ENCODE measurements at places on chromosomes 13 and 19.

- DNase-seq = peak; percentile 56
Observed at GRCh38 chr19:14473073-14473977, 1.8 kb downstream of the PTGER1 start.

GRCh38 chr19:3580156-3580934 lies 4.9 kb upstream of the GIPC3 start:
- peak; percentile 28 for DNase-seq

DNA sequence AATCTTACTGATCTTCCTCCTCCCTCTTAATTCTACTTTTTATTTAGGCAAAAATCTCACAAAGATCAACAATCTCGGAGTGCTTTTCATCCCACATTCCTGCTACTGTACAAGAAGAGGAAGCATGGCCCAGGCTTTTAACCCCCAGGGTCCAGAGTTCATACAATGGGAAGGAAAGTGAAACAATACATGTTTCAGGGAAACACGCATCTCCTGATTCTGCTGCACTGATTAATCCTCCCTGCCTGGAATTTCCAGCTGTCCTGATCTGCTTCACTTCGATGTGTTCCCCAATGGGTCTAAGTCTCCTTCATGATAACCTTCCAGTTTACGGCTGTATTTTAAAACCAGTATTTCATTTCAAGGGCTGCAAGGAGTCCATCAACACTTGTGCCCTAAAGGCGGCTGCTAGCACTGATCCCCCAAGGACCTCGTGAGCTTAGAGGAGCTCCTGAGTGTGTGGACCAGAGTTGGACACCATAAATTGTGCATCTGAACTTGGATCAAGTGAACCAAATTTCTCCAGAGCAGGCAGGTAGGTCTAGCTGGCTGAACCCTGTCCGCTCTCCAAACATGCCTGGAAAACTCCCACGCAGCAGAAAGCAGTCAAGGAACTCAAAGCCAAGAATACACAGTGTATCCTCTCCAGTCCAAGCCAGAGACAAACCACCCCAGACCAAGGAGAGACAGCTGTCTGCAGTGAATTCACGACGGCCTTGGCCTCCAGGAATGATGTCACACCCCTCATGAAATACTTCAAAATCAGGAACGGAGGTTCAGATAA lies 44.3 kb downstream of the COL4A1 start:
- no peak for DNase-seq

DNA sequence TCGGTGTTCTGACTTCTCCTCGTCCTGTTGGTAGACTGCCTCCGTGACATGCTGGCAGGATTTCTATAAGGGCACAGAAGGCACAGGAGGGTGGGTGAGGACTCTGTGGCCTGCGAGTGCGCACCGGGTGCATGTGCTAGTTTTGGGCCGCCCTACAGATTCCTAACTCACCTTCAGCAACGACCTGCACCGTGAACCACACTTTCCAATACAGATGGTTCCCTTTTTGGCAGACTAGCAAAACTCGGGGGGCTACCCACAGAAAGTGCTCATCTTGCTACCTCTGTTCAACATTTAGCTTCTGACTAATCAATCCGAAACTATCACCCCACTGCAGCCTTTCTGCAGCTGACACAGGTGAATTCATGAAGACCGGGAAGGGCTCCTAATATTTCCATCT lies 14.1 kb upstream of the AMER2 start:
- no peak for DNase-seq

GRCh38 chr19:45542234-45542668 lies 35.0 kb downstream of the VASP start:
- DNase-seq = no peak

DNA sequence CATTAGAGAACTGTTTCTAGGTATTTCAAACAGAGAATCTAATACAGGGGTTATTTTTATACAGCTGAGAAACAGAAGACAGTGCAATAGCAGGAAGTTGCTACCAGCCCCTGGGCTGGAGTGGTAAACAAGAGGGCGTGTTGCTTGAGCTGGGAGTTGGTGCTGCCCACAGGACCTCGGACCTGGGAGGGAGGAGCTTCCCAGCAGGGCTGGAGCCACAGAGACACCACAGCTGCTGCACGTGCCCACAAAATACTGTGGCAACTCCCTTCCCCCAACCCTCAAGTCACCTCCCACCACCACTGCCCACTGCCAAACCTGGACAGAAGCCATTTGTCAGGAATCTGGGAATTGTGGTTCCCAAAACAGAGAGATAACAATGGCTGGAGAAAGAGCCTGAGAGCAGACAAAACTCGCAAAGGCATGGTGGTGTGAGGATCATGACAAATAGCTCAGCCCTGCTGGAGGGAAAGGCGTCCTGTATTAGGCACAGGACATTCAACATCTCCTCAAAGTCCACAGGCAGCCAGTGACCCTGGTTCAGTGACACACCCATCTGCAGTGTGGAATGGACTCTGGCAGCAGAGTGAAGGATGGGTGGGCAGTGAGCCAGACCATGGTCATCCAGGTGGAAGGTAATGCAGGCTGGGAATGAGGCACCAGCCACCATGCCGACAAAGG lies 57.2 kb downstream of the SPATA13 start:
- peak; percentile 35 for DNase-seq

DNA sequence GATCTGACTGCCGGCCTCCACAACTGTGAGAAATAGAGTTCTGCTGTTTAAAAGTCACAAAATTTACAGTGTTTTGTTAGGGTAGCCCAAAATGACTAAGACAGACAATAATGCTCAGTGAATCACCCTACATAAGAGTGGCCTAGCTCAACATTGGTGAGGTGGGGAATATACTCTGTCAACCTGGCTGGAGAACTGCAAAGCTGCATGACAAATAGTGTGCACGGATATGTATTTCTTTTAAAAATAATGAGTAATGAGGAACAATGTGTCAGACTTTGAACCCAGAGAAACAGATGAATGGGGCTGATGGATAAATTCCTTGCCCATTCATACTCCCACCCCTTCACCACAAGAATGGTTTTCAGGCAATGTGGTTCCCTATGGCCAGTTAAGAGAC lies 372.4 kb downstream of the SUCLA2 start:
- DNase-seq = no peak

DNA sequence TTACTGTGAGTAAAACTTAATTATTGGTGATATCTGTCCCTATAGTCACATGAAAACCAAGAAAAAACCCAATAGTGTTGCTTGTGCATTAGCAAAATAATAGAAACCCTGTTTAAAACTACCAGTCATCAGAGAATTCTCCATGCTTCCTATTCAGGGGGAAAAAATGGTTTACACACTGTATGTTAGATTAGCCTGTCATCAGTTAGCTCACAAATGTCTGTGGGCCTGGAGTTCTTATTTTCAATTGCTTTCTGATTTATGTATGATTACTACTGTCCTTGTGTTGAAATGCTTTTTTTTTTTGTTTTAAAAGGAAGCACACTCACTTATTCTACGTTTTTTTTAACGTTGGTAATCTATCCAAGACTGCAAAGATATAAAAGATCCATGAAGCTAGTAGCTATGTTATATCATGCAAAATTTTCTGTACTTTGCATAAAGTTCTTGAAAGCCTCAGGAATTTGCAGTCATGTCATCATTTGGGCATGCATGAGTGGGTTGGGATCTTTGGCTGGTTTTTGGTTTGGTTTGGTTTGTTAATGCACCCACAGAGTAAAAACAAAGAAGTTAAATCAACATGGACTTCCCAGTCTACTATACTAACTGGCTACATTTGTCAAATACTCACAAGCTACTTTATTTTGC lies 25.9 kb downstream of the RXFP2 start:
- no peak for DNase-seq

DNA sequence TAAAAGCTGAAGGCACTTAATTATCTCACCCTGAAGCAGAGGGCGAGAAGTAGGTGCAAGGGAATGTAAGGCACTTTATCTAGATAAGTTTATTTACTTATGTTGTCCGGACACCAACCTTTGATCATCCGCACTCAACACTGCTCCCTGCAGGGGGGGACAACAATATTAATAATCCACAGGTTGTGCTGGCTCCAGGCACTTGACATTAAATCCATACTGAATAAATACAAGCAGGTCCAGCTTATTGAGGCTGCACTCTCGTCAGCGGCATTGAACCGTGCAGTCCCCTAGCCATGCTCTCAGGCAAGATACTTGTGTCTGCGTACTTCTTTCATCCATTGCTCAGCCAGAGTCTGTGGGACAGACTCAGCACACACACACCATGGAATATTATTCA lies 374.5 kb upstream of the NBEA start:
- no peak for DNase-seq

GRCh38 chr13:71876648-71877255 lies 9.7 kb upstream of the DACH1 start:
- DNase-seq = no peak

DNA sequence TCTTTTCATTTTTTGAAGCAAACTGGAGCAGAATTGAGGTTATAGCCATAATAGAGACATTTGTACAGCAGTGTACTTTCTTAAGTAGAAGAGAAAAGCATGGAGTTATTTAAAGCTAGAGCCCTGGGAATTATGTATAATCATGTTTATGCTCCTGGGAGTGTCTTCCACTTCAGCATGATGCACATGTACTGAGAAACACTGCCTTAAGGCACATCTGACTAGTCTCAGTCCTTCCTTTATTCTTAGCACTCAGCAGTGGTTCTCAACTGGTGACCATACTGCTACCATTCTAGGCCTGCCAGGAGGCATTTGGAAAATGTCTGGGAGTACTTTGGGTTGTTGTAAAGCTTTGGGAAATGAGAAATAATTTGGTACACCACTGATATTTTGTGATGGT lies 45.8 kb downstream of the VWA8 start:
- DNase-seq = no peak

- no peak for DNase-seq
Observed at GRCh38 chr19:8530061-8530679, 16.2 kb upstream of the ZNF414 start.

Measured in eye (tissue), 1 donor.